ENCODE measurements at places on chromosomes 12 and 14. TPM values are rescaled to one million over a fixed set of nuclear protein-coding genes. Genes with fewer than 3 reads are reported as not detected.

RASAL1 gene
- 11.6 TPM for polyA plus RNA-seq

SYNDIG1L gene
- 0.36 TPM for polyA plus RNA-seq

ACSS3 gene
- polyA plus RNA-seq, result 22.5 TPM

STYK1 gene
- polyA plus RNA-seq, result 0.94 TPM

GRCh38 chr12:93741659-93742109, 64.5 kb downstream of the CRADD start:
- peak; percentile 41 for DNase-seq

DNA sequence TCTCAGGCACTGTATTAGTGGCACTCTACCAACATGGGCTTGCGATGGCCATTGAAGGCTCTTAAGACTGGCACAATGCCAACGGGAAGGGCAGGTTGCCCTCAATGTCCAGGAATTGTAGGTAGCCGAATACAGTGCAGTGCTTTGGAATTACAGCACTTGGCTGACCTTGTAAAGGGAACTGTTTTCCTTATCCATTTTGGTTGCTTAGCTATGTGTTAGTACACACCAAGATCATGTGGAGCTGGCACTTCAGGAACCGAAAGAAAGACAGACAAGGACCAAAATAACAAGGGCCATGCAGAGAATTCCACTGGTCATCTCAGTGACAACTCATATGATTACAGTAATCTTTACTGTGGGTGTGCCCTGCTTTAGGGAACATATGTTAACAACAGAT, 72.7 kb downstream of the DYRK2 start:
- no peak for DNase-seq

- no peak for DNase-seq
These were observed 405.3 kb downstream of the MED13L start for GRCh38 chr12:115872212-115872611.

GRCh38 chr12:92275443-92276154, 130.0 kb upstream of the BTG1 start:
- DNase-seq, result no peak

DNA sequence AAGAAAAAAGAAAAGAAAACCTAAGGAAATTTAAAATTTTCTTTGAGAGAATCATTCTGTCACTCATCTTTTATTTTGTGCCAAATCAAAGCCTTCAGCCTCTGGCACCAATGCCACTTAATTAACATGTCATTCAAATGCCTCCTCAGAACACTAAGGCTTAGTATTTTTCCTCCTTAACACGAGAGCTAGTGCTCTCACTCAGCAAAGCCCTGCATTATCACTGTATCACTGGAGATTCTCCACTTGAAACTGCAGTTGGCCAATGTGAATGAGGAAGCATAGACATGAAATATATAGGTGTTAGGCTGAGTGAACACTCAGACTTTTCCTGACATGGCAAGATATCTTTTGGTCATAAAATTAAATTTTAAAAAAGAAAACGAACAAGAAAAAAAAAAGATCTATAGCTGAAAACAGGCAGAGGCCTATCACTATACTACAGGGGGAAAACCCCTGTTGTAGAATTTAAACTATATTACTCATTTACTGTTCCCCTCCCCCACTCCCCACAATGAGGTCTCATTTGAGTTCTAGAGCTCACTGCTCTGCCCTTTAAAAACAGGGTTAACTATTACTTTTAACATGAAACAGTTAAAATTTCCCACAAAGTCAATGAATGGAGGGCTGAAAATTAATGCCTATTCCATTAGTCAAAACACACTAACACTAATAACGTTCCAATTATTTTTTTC, 5.1 kb downstream of the MBIP start:
- DNase-seq, result no peak

DNA sequence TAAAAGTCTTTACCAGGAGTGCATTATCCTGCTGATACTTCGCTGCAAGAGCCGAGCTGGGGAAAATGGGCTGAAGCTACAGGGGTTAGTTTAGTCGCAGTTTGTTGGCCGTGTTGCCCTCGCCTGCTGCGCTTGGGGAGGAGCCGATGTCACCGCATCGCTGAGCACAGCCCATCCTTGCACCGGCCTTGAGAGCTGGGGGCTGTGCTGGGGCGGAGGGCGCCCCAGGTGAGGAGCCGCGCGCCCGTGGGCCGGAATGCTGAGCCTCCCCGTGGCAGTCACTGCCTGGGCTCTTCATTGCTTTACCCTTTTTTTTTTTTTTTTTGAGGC, 50.0 kb downstream of the ADGRD1 start:
- DNase-seq, result no peak

DNA sequence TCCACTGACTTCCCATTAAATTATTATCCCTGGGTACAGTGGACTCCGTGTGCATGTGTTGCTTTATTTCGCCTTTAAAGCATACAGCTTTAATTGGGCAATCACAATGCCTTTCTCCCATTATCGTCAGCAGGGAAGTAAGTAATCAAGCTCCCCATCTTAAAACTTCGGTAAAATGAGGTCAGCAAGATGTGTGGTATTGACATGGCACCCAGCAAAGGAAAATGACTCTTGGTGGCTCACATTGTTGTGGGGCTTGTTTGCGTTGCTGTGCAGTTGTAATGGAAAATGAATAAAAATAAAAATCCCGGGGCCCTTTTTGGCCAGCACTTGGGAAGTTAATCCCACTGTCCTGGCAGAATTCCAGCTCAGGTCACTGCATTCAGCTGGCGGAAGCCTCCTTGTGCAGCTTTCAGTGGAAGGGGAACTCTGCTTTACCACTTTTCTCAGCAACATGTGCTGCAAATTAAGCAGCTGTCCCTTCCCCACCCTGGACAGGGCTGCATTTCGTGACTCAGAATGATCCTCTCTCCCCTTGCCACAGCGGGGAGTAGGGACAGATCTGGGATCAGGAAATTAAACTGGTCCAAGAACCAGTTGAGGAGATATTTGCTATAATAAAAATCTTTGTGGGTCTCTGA, 13.9 kb upstream of the ATP2A2 start:
- no peak for DNase-seq

- DNase-seq, result no peak
These were observed 40.4 kb upstream of the NCOR2 start for GRCh38 chr12:124607681-124608425.

DNA sequence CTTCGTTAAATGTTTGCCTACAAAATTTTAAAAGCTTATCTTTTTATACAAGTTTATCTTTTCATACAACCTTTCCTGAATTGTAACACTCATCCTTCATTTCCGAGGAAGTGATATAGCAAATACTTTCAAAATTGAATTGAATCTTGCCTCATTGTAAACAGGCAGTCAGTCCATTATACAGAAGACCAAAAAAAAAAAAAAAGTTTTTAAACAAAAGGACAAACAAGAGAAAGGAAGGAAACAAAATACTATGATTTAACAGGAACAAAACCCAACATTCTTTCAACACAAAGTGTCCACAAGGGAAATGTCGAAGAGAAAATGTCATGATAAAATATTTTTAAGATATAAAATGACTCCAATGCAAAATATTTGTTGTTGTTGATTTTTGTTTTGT, 8.5 kb downstream of the ATF7 start:
- no peak for DNase-seq

DNA sequence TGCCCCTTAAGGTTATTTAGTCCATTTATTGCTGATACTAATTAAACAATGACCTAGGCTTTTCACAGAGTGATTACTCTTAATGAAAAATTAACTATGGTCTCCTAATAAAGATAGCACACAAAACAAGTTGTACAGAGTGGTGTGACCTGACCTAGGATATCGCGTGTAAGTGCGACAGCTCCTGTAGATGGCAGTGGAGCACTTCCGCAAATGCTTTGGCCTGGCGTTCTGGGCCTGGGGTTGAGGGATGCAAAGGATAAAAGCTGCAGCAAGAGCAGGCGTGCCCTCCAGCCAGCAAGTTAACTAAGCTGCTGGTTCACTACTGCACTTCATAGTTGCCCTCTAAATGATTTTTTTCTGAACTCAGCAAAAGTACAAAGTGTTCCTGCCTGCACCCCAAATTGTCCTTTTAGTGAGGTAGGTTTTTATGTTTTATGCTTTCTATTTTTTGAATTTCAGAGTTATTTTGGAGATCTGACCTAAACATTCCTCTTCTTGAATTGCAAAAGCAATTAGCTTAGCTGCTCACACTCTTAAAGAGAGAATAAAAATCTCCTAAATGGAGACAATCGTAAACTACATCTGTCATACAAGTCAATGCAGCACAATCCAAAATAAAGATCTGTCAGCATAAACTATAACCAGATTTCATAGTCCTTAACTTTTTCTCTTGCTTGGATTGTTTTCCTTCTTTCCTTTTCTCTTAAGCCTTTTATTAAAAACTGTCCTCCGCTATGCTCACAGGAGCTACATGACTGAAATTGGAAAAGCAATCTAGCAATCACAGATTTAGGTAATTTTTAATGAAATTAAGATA, 379.6 kb downstream of the LRIG3 start:
- DNase-seq, result peak; percentile 71

DNA sequence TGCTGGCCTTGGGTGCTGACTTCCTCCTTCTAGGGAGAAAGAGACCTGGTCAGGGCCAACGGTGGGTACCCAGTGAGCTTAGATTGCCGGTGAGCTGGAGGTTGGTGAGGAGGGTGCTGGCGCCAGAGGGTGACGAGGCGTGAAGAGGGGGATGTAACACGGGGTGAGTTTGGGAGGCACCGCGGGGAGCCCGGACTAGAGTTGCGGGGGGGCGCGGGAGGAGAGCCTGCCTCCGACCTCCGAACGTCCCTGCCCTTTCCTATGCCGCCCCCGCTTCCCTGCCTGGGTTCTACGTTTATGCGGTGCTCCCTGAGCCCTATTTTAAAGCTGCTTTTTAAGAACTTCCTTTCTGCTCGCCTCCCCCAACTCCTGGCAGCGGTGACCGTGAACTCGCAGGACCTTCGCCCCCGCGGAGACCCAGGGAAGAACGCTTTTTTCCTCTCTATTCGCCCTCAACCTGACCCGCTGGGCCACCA, 18.6 kb downstream of the OR6S1 start:
- no peak for DNase-seq

DNA sequence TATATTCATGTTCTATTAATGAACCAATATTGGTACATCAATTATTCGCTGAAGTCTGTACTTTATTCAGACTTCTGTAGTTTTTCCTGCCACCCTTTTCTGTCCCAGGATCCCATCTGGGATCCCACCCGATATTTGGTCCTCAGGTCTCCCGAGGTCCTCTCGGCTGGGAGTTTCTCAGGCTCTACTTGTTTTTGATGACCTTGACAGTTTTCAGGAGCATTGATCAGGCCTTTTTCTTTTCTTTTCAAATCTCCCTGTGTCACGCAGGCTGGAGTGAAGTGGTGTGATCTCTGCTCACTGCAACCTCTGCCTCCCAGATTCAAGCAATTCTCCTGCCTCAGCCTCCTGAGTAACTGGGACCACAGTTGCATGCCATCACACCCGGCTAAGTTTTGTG, 11.2 kb downstream of the BRI3BP start:
- DNase-seq, result no peak

DNA sequence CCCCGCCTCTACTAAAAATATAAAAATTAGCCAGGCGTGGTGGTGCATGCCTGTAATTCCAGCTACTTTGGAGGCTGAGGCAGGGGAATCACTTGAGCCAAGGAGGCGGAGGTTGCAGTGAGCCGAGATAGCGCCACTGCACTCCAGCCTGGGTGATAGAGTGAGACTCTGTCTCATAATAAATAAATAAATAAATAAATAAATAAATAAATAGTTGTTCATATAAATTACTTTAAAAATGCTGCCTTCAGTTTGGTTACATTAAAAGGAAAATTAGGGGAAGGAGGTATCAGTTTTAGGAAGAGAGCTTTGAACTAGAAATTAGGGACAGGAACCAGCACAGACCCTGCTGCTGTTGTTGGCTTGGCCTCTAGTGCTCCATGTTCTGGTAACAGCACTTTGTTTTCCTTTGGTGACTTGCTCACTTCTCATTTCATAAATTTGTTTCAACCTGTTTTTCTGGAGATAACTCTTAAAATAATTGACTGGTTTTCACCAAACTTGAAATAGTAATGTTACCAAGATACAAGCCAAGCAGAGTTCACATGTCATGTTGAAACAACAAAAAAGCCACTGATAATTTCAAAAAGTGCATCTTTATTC, 22.9 kb upstream of the PTPRB start:
- no peak for DNase-seq

Measured in right renal pelvis (tissue), 4 donors.